ENCODE measurements at places on chromosomes 5 and 9.

GRCh38 chr9:21591221-21592062 lies 109.3 kb upstream of the IFNE start:
- no peak for DNase-seq

GRCh38 chr5:180090769-180091546 lies 19.4 kb upstream of the RNF130 start:
- DNase-seq = no peak

DNA sequence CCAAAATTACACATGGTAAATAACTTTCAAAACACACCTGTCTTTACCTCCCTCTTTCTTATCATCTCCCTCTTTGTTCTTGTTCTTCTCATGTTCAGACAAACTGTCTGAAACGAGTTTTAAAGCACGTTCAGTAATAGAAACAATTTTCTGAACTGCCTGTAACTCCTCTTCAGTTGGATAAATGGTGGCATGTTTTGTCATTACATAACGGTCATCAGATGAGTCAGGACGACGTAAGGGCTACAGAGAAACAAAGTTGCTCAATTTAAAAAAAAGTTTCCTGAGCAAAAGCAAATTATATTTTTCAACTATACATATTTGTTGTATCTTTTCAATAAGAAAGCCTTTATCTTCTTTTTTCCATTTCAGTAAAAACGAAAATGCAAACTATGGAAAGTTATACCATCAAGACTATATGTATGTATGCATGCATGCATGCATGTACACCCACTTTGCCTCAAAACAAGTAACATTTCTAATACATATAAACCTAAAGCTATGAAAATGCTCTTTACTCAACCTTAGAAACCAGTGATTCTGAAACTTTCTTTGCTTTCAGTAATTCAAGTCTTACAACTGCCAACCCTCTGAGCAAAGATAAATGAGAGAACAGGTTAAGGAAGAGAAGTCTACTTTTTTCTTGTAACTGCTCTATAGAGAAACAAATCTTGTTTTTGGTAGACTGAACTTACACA lies 56.0 kb downstream of the ZFR start:
- no peak for DNase-seq

- no peak for DNase-seq
Measured at GRCh38 chr5:173025651-173026050, 30.5 kb upstream of the CREBRF start.

- no peak for DNase-seq
Measured at GRCh38 chr5:59187857-59188256, 605.0 kb downstream of the RAB3C start.

DNA sequence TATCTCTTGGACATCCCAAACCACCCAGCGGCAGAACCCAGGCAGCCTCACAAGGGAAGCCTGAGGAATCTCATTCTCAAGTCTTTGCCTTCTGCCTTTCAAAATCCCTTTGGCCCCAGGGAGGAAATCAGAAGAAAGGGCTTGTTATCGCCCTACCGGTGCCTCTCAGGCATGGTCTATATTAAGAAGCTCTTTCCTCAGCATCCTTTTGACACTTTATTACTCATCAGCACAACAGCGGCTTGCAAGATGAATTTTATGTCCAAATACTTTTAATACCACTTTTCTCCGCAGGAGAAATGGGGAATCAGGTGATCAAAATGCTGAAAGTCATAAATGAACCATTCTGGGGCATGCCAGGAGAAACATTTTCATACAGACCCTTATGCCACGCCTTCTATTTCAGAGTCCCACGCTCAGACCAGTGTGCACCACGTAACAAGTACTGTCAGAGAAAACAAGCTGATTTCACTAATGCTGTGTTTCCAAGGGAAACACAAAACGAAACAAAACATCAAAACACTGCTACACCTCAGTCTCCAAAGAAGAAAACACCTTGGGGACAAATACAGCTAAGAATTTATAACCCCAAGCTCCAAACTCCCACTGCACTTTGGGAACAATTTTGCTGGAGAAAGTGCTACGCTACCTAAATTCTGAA lies 30.0 kb downstream of the RAPGEF1 start:
- no peak for DNase-seq

GRCh38 chr9:109238125-109238524 lies 71.1 kb upstream of the FRRS1L start:
- no peak for DNase-seq

- DNase-seq = no peak
Measured at GRCh38 chr9:69811351-69811868, 9.2 kb upstream of the CFAP95 start.

DNA sequence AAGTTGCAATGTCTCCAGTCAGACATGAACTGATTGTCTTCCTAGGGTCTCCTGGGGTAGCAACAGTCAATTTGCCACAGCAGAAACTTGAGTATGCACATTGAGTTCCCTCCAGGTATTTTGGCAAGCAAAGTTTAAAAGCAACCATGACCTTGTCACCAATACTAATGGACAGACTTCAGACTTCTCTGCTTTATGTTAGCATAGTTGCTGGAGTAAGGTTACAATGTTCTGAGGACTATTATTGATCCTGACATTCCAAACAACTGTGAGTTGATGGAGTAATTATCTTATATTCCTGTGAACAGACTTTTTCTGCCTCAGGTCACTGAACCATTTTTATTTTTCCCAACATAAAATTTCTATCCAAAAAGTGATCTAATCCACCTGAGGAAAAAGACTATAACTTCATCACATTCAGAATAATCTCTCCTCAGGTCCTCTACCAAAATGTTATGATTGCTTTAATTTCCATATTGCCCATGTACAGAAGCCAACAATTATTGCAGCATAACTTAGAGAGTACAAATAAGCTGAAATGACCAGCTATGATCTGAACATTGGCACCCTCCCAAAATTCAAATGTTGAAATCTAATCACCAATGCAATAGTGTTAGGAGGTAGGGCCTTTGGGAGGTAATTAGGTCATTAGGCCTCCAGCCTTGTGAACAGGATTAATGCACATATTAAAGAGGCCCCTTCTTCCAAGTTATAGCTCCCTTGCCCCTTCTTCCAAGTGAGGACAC lies 228.3 kb downstream of the PDE4D start:
- no peak for DNase-seq

GRCh38 chr5:57434227-57434640 lies 48.4 kb downstream of the ACTBL2 start:
- DNase-seq = no peak

- no peak for DNase-seq
Measured at GRCh38 chr9:94168203-94169000, 84.1 kb downstream of the PTPDC1 start.

DNA sequence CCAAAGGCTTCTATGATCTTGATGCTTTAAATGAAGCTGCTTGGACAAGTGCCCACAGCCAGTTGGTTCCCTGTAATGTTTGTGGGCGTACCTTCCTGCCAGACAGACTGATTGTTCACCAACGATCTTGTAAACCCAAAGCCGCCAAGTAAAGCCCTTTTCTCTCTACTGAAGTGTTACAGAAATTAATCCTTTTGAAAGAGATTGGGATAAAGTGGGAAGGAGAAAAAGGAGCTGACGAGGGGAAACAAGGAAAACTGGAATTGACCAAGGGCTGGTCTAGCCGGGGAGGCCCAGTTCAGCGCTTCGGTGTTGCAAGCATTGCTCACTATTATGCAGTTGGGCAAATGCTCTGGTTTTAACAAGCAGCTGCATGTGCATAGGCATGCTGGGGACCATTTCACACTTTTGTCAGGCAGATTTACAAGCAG lies 53.2 kb downstream of the ZNF474 start:
- DNase-seq = no peak

DNA sequence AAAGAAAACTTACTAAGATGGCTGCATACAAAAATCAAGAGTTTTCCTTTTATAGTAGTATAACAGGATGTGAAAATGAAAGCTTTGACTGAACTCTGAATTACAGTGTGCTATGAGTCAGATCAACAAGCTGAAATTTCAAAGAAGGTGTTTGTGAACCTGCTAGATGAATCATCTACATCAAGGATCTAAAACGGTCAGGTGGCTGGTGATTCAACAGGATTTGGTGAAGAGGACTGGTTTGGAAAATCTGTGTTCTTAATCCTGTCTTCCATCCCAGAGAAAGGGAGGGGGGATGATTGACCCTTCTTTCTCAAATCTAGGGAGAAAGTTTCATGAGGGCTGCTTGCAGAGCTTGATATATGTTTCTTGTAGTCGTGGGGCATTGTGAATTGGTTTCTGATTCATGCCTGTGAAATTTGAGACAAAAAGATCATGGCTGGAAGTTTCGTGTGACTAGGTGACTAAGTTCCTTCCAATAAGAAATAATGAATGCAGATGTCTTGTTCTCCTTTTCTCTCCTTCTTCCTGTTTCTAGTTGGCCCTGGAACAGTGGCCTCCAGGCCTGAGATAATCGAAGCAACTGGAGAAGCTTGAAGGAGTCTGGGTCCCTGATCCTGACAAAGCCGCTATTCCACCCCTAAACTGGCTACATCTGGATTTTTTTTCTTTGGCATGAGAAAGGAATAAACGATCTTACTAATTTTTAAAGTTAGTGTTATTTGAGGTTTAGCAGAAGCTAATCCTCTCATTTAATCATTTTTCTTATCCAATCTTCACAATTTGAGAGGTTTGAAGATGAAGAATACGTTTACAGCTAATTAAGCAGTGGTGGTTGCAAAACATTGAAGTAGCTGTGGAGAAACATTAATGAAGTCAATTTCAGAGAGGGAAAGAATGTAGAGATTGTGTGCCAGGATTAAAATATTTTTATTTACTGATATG lies 67.2 kb downstream of the MRPS30 start:
- no peak for DNase-seq

DNA sequence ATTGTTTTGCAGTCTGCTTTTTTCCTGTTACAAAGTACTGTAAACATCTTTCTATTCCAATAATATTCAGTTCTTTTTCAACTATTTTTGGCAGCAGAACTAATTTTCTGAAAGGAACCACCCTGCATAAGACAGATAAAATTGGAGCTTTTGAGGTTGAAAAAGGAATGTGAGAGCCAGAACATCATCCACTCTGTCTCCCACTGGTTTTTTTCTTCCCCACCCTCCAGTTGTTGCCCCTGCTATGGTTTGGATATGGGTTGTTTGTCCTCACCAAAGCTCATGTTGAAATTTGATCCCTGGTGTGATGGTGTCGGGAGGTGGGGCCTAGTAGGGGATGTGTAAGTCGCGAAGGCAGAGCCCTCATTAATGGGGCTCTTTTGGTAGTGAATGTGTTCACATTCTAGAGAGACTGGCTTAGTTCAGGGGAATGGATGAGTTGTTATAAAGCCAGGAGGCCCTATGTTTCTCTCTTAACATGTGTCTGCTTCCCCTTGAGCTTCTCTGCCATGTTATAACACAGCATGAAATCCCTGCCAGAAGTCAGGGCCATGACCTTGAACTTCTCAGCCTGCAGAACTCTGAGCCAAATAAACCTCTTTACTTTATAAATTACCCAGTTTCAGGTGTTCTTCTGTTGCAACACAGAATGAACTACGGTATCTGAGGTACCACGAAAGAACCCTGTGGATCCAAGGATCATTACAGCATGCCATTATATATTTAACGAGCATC lies 34.8 kb upstream of the MAST4 start:
- DNase-seq = no peak

DNA sequence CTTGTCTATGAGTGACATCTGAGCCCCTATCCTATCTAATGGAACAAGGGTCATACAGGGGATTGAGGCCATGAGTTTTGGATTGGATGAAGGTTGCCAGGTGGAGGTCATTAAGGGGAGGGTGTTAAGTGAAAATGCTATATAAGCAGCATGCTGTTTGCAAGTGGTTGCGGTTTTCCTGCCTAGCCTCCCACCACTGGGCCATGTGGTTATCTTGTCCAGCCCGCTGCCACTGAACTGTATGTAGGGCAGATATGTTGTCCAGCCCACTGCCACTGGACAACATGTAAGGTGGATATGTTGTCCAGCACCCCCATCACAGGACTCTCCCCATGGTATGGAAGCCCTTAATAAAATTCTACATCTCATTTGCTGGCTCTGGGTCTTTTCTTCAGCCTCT lies 200.0 kb downstream of the FGF10 start:
- DNase-seq = no peak

GRCh38 chr9:1775230-1775629 lies 239.9 kb upstream of the SMARCA2 start:
- no peak for DNase-seq

DNA sequence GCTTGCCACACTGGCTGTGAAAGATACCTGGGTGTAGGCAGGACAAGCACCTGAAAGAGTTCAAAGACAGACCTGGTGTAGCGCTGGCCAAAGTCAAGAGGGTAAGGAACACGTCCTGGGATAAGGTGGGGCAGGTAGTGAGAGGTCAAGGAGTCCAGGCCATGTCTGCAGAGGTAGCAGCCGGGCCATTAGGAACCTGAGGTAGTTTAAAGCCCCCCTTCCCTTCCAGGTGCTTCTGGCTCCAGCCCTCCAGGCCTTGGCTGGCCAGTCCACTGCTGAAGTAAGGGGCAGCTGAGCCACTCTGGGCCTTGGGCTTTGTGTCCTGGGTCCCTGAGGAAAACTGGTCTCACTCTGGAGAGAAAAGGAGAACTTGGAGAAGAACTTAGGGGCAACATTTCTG lies 13.9 kb upstream of the NR5A1 start:
- no peak for DNase-seq

- DNase-seq = no peak
Measured at GRCh38 chr9:91259162-91259561, 102.6 kb downstream of the AUH start.

GRCh38 chr5:87195616-87196015 lies 72.1 kb upstream of the RASA1 start:
- no peak for DNase-seq

- DNase-seq = no peak
Measured at GRCh38 chr5:145205546-145205945, 629.6 kb downstream of the PRELID2 start.

GRCh38 chr9:77236693-77237092 lies 59.4 kb downstream of the VPS13A start:
- DNase-seq = no peak

GRCh38 chr5:126120939-126121338 lies 302.3 kb upstream of the GRAMD2B start:
- no peak for DNase-seq

GRCh38 chr9:120569556-120569955 lies 10.4 kb downstream of the CDK5RAP2 start:
- DNase-seq = no peak

DNA sequence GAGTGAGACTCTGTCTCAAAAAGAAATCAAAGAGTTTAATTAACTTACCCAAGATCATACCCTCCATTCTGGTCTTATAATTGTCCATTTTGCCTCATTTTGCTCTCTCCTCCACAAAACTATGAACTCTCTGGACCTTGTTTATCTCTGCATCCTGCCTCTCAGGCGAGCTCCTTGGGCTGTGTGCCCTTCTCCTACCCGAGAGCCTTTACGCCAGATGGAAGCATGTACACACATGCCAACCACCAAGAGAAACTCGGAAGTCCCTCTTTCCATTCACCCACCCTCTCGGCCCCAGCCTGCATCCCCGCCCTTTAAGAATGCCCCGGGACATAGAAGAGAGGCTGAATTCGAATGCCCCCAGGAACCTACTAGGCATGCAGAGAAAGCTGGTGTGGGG lies 25.9 kb downstream of the CPLX2 start:
- DNase-seq = no peak

- no peak for DNase-seq
Measured at GRCh38 chr5:129135633-129136032, 41.1 kb downstream of the ISOC1 start.
